ENCODE measurements at places on chromosomes 2 and 18.

DNA sequence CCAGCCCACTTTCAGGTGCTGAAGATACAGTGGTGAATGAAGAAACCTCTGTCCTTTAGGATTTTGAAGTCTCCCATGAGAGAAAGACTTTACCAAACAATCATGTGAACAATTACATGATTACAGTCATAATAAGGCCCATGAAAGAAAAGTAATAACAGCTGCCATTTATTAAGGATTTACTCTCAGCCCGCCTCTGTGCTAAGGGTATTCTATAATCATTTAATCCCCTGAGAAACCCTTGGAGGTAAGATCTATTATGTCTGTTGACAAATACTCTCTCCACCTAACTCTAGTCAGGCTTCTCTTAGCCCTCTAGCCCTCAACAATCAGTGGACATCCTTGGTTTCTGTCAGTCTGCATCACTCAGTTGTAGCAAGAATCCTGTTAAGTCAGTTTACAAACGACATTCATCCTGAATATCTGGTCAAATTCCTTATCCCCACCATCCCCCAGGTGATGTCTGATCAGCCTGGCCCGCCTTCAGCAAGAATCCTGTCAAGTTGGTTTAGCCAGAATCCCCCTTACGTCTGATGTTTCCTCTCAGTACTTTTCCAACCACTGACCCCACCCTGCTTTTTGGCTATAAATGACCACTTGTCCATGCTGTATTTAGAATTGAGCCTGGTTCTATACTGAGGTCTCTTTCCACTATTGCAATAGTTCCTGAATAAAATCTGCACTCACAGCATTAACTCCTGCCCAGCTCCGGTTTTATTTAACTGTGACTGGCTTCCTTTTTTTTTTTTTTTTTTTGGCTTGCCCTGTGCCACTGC lies 12.2 kb upstream of the SOCS6 start:
- no peak for DNase-seq

- DNase-seq: no peak
These were observed 720.8 kb downstream of the SLC4A3 start for GRCh38 chr2:220348206-220348605.

DNA sequence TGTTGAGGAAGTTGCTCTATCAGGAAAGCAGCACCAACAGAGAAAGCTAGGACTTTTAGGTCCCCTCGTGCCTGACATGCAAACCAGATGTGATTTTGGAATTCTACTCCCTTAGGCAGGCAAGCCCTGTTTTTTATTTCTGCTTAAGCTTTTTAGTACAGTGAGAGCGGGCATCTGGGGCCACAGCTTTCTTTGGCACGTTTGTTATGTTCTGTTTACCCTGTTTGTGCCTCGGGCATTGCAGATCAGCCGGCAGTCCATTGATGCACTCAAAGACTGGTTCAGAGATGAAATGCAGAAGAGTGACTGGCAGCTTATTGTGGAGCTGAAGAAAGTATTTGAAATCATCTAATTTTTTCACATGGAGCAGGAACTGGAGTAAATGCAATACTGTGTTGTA lies 61.9 kb downstream of the EIF5B start:
- DNase-seq: no peak

- DNase-seq: peak; percentile 47
These were observed 37.7 kb upstream of the FSIP2 start for GRCh38 chr2:185700883-185701282.

DNA sequence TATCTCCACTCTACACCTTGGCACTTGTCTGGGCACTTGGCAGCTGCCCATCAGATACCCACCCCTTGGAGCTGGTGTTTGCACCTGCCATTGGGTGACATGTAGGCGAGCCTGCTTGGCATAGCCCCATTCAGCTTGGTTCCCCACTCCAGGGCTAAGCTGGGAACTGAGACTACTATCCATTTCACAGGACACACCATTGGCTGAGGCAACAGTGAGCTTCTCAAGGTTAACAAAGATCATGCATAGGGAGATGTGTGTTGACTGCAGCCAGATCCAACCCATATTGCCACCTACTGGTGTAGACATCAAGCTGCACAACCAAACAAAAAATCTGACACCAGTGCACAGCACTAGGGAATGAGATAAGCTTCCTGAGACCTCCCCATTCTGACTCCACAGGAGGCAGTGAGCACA lies 1389.8 kb upstream of the TMEFF2 start:
- no peak for DNase-seq

DNA sequence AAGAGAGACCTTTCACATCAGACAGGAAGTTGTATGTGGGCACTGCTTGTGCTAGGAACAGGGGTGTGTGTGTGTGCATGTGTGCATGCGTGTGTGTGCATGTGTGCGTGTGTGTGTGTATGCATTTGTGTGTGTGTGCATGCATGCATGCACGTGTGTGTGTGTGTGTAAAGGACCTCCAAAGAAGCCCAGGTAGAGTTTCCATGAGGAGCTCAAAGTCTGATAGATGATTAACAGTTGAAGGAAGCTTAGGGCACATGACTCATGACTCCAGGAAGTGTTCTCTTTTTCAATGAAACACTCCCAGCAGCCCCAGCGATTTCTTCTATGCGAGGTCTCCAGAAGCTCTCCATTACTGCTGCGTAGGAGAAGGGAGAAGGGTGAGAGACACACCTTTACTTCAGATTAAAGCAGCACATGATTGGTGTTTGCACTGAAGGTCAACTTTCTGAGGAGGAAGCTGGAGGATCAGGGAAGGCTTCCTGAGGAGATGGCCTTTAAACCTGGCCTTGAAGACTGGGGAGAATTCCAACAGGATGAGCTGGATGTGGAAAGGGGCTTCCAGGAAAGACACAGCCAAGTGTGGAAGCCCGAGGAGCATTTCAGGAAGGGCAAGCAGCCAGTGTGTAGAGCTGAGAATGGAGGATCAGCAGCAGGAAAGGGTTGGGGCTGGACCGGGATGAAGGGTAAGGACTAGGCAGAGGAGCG lies 77.7 kb downstream of the SMAD4 start:
- no peak for DNase-seq

- DNase-seq: no peak
These were observed 147.6 kb upstream of the SETBP1 start for GRCh38 chr18:44533071-44533470.

GRCh38 chr2:28406-28975 lies 17.8 kb downstream of the FAM110C start:
- DNase-seq: no peak

GRCh38 chr2:69754633-69755032 lies 12.7 kb downstream of the ANXA4 start:
- DNase-seq: no peak

GRCh38 chr2:230205721-230206120 lies 14.1 kb downstream of the SP110 start:
- DNase-seq: no peak

- no peak for DNase-seq
These were observed 515.7 kb upstream of the HS6ST1 start for GRCh38 chr2:128834207-128834879.

DNA sequence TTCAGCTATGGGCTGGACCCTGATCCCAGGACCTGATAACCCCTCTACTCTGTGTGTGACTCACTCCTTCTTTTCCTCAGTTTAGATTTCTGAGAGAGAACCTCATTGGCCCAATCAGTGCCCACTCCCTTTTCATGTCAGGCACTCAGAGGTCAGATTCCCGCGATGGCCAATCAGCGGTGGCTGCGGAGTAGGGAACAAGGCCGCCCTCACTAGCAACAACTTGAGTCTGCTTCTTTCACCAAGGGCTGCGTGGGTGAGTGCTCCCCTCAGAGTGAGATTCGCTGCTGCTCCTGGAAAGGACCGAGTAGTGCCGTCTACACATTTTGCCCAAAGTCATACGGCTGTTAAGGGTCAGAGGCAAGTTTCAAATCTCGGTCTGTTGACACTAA lies 34.7 kb downstream of the NPPC start:
- DNase-seq: no peak

DNA sequence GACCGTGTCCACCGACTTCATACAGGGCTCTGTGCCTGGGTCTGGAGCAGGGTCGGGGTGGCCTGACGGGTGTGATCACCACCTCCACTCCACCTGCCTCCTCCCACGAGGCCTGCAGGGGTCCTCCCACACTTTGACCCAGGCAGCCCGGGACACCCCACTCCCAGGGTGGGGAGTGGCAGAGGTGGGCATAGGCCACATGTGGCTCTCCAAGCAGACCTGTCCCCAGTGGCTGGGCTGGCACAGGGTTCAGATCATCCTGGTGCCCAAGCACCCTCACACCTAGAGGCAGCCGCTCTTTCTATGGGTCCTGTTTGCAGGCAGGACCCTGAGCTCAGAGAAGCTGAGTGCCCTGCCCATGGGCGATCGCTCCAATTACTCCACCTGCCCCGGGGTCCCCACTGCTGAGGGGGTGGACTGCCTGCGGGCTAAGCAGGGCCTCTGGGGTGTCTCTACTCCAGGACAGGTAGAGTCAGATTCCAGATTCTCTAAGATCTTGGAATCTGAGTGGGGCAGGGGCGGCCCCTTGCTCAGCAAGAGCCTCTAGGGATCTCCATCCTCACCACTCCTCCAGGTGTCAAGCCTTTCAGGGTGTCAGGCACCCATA lies 1.4 kb downstream of the NEURL3 start:
- no peak for DNase-seq

DNA sequence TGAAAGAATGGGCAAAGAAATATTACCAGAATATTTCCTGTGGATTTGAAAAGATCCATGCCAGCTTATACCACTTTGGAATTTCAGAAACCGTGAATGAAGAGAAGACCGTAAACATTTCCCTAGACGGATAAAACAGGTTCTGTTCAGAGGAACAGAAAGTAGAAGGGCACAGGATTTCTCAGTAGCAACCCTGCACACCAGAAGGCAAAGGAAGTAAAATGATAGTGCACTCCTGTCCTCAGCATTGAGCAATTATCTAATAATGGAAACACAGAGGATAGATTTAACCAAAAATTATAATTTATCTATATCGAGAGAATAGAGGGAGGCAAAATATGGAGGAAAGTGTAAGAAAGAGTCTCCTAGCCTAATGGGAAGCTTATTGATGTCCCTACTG lies 87.0 kb upstream of the ITGA6 start:
- no peak for DNase-seq

GRCh38 chr18:7871560-7872456 lies 304.7 kb downstream of the PTPRM start:
- DNase-seq: no peak

GRCh38 chr2:28616396-28616999 lies 120.6 kb downstream of the PLB1 start:
- DNase-seq: no peak

- DNase-seq: no peak
These were observed 931.3 kb downstream of the CPS1 start for GRCh38 chr2:211487733-211488132.

GRCh38 chr2:78977661-78978145 lies 47.8 kb upstream of the REG3G start:
- DNase-seq: no peak

DNA sequence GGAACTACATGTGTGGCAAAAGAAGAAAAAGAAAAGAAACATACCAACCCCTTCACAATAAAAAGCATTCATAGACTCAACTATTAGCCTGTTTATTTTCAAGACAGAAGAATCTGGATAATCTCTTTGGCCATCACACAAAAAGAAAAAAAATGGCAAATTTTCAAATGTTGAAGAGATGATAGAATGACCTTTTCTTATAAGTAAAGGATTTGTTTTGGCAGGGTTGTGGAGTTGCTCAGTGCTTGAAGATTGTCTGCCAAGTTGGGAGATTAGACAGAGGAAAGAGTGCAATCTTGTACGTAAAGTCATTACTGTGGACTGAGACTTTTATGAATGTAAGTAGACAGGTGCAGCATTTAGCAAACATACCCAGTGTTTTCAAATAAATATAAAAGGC lies 18.5 kb upstream of the FAM171B start:
- no peak for DNase-seq

- DNase-seq: peak; percentile 18
These were observed 62.8 kb downstream of the HDAC4 start for GRCh38 chr2:239337877-239338484.

DNA sequence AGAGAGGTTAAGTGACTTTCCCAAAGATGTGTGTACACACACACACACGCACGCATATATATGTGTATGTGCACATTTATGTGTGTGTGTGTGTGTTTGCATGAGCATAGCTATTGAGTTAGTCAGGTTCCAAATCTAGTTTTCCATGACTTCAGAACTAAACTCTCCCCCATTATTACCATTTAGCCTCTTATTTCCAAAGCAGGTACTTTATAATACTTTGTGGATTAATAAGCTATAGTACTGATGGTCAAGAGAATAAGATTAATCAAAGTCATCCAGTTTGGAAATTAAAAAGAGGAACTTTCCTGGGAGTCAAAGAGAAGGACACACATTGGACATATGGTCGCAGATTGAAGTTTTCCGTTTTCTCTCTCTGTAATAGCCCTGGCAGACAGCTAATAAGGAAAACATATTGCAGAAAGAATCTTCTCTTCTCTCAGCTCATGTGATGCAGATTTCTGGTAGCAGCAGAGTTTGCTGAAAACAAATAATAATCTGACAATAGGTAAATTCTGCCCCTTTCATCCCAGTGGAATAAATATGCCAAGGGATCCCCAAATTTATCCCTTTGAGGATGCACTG lies 410.9 kb upstream of the TCF4 start:
- DNase-seq: no peak

DNA sequence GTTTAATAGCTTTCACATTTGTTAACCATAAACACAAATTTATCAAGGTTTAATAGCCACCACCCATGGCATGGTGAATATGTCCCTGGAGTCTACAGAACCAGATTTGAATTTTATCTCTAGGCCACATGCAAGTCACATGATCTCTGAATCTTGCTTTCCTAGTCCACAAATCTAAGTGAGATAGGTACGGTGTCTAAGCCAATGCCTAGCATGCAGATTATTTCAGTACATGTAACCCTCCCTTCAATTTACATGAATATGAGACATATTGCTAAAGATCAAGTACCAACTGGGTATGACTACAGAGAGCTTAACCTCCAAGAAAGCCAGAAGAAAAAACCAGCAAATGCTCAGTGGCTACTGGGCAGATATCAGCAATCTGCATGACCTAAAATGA lies 10.0 kb downstream of the ZNF24 start:
- no peak for DNase-seq

- DNase-seq: no peak
These were observed 213.0 kb downstream of the PHLPP1 start for GRCh38 chr18:62928326-62928725.

- no peak for DNase-seq
These were observed 39.8 kb upstream of the ITPRID2 start for GRCh38 chr2:181851726-181852125.

DNA sequence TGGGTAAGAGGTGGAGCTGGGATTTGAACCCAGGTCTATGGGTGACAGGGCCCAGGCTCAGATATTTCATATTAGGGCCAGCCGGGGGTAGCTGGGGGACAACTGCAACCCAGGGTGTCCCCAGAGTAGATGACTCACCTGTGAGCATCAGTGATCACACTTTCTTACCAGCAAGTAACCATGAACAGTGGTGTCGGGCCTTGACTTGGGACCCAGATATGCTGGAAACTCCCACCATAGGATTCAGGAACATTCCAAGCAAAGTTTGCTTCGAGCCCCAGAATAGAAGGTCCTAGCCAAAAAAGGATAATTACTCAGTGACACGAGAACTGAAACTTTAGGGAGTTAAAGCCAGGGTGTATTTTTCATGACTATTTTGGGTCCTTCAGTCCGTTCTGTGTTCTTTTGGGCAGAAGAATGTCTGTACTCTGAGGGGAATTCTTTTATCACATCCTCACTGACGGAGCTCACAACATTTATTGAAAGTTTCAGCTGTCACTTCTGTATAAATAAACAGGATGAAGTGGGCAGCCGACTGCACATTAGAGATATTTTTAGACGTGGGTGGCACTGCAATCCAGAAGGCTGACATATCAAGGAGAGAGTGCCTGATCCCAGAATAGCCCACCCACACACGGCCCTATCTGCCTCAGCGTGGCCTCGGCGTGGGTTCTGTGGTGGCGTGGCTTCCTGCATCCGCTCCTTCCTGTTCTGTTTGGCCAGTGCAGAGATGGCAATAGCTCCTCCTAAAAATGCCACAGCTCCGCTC lies 45.6 kb downstream of the RAMP1 start:
- DNase-seq: no peak

Data from NCI-H1105 (cell line).